ENCODE measurements at places on chromosomes 7 and 10.

- no peak for DNase-seq
Observed at GRCh38 chr7:112779667-112780066, 10.5 kb downstream of the TMEM168 start.

- no peak for DNase-seq
Observed at GRCh38 chr7:34044734-34045353, 139.5 kb downstream of the BMPER start.

DNA sequence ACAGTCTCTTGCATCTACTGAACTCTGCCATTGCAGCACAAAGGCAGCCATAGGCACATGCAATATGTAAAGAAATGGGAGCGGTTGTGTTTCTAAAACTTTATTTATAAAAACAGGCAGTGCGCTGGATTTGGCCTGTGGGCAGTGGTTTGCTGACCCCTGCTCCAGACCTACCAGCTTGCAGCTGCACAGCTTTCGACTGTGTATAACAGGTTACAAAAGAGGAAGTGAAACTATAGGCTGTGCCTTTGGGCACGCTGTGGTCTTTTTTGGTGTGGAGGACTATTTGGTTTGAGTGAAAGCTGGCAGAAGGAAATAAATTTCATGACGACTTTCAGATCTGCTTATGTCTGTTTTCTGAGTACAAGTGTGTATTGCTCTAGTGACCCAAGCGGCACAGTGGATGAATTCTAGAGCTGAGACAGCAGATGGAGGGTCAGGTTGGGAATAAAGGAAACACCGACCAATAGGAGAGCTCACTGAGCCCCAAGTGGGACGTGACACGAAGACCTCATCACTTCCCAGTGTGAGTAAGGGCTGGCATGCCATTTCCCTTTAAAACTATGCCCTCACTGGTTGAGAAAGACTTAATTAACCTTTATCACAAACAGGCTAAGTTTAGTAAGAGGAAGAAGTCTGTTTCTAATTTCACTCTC lies 152.7 kb downstream of the ANK3 start:
- DNase-seq: peak; percentile 64

DNA sequence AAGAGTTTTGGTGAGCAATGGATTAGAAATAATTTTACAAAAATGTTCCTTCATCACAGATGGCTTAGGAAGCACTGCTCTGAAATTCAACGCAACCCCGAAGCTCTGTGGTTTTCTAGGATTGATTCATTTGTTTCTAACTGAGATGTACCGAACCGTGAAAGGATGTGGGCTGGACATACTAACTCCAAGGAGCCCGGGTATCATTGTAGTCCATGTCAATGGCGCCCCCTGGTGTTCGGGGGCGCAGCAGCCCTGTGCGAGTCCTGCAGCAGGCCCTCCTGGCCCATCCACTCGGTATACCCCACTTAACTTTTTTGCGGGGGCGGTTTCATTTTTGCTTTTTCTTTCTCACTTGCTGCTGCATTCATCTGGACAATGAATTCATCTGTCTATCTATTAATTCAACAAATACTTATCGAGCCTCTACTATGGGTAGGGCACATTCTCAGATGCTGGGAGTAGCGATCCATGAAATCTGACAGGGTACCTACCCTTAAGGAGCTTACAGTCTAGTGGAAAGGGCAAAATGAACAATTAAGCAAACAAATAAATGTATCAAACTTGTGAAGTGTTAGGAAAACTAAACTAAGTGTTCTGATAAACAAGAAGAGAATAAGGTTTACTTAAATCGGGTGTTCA lies 25.2 kb upstream of the ITPRID1 start:
- DNase-seq: no peak

DNA sequence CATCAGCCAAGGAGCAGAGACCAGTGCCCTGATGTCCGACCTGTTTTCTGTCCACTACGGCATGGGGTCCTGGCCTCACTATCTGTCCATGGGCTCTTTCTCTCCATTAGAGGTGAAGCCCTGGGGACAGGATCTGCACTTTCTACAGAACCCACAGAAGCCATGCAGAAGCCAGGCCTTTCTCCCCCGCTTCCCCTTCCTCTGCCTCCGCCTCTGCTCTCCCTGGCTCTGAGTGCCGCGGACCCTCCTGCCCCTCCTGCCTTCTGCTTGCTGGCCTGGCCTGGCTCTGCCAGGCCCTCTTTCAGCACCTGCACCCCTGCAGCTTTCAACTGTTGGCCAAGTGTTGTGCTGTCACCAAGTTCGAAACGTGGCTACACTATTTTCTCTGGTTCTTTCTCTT lies 439.8 kb upstream of the ZMIZ1 start:
- no peak for DNase-seq

- DNase-seq: no peak
Observed at GRCh38 chr7:97015756-97016380, 8.8 kb downstream of the DLX5 start.

DNA sequence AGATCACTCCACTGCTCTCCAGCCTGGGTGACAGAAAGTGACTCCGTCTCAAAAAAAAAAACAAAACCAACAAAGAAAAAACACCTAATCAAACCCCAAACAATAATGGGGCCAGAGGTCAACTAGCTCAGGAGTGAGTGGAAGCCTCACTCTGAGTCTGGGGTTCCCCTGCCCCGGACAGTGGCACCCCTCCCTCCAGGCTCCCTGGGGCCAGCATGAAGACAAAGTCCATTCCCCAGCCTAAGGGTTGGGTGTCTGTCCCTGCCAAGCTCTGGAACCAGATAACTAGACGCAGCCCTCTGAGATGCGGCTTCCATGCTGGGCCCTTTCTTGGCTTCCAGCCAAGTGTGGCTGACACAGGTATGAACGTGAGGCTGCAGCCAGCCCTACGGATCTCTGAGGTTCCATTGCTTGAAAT lies 1.7 kb upstream of the FUOM start:
- no peak for DNase-seq

DNA sequence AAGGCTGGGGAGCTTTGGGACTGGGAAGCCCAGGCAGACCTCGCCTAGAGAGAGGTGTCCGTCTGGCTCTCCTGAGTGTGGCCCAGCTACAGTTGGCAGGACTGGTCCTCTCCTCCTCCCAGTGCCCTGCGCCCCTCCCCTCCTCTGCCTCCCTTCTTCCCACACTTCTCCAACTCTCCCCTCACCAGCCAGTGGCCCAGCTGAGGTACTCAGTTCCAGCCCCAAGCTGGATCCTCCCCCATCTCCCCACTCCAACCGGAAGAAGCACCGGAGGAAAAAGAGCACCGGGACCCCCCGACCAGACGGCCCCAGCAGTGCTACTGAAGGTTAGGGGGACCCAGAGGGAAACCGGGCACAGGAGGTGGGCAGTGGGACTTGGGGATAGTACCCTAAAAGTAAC lies 27.7 kb downstream of the GBX1 start:
- no peak for DNase-seq

DNA sequence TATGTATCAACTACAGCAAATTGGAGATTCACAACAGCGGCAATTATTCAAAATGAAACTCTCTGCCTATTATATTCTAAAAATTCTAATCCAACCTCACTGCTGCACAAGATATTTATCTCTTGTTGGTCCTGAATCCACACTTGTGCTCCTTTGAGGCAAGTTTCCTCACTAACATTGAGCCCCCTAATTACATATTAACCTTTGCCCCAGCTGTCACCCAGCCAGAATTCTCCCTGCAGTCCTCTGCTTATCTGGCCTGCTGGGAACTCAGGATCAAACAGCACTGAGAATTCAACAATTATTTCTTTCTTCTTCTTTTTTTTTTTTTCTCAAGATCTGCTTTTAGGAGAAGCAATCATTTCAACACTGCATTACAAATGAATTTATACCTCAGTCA lies 21.5 kb upstream of the PLAC9 start:
- DNase-seq: no peak

GRCh38 chr10:125104559-125104958 lies 55.8 kb downstream of the CTBP2 start:
- DNase-seq: no peak

DNA sequence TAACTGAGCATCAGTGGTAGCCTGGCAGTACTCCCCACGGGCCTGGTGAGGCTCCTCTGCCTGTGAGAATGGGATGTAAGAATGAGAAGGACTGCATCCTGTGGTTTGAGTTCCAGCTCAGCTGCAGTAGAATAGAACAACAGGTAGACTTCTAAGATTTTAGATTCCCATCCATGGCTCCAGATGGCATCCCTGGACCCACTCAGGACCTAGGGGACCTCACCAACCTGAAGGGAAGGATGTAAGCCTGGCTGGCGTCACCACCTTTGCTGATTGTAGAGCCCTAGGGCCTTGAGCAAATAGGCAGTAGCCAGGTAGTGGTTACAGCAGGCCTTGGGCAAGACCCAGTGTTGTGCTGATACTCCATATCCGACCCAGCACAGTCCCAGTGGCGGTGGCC lies 9.6 kb upstream of the AOC1 start:
- no peak for DNase-seq

GRCh38 chr7:5743803-5744202 lies 37.7 kb downstream of the RNF216 start:
- DNase-seq: no peak

GRCh38 chr7:29142021-29142727 lies 4.2 kb downstream of the CPVL start:
- no peak for DNase-seq

DNA sequence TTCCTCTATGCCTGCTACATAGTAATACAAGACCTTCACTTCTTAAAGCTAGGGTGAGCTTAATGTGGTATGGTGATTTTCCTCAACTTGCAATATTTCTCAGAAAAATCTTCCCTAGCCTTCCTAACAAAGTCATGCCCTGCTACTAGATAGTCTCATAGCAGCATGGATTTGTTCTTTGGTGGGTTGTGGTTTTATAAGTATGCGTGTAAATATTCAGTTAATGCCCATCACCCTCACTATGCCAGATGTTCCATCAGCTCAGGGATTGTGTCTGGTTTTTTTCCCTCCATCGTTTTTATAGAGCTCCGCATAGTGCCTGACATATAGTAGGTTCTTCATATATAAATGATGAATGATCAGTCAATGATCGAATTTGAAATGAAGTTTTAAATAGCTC lies 182.8 kb downstream of the CREB5 start:
- no peak for DNase-seq

DNA sequence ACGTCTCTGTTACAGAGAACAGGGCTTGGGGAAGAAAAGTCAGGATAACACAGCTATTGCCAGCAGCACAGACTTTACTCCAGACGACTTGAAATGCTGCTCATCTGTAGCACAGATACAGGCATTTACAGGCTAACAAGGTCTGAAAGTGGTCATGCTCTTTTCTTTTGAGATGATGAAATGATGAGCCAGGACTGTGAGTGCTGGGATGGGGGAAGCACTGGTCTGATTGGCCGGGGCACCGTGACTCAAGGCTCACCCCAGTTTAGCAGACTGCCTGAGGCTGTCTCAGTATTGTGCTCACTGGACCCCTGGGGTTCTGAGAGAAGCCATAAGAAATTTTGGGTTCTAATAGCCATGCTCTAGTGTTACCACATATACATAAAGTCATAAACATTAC lies 12.4 kb downstream of the SMKR1 start:
- no peak for DNase-seq

DNA sequence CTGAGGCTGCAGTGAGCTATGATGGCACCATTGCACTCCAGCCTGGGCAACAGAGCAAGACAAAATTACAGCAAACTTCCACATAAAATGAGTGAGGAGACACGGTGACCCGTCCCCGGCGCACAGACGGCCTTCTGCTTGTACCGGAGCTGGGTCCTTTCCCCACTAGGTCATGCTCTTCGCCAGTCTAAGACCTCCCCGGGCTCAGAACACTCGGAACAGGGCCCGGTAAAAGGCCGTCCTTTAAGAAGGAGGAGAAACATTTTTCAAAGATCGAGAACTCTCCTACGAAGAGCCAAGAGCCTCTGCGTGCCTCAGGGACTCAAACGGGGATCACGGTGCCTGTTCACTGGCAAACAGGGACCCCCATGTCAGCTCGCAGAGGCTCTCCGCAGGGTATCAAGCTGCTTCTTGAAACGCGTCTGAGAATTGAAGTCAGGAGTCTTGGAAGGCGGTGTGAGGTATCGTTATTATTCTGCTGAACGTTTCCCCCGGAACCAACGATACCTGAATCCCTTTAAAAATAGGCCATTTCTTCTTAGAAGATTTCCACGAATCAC lies 9.0 kb downstream of the CARD11 start:
- DNase-seq: no peak

DNA sequence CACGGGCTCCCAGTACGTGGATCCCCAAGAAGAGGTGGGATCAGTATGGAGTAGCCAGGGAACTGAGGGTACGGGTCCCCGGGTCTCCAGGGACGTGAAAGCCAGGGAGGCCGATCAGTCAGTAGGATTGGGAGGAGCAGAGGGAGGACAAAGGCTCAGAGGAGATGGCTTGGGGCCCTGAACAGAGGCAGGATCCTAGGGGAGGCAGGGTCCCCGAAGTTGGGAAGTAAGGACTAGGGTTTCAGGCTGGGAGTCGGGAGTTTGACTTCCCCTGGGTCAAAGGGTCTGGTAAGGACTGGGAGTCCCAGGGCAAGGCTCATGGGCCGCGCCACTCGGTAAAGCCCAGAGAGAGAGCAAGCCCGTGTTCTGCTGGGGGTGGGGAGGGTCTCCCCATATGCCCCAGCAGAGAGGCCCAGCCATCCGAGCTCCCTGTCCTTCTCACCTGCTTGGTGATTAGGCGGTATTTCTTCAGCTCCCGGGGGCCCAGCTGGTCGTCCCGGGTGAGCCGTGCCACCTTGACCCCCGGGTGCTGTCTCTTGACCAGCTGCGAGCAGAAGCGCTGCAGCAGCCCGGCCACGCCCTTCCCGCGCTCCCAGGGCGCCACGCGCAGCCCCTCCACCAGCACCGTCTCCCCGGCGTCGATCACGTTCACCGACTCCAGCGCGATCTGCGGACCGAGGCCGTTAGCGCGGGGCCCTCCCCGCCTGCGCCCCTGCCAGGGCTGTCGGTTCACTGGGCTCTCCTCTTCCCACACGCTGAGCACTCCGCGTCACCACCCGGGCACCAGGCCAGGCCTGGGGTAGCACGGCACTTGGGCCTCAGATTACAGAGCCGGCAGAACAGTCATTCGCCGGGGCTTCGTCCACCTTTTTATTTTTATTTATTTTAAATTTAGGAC lies 7.0 kb downstream of the NAT16 start:
- DNase-seq: no peak

DNA sequence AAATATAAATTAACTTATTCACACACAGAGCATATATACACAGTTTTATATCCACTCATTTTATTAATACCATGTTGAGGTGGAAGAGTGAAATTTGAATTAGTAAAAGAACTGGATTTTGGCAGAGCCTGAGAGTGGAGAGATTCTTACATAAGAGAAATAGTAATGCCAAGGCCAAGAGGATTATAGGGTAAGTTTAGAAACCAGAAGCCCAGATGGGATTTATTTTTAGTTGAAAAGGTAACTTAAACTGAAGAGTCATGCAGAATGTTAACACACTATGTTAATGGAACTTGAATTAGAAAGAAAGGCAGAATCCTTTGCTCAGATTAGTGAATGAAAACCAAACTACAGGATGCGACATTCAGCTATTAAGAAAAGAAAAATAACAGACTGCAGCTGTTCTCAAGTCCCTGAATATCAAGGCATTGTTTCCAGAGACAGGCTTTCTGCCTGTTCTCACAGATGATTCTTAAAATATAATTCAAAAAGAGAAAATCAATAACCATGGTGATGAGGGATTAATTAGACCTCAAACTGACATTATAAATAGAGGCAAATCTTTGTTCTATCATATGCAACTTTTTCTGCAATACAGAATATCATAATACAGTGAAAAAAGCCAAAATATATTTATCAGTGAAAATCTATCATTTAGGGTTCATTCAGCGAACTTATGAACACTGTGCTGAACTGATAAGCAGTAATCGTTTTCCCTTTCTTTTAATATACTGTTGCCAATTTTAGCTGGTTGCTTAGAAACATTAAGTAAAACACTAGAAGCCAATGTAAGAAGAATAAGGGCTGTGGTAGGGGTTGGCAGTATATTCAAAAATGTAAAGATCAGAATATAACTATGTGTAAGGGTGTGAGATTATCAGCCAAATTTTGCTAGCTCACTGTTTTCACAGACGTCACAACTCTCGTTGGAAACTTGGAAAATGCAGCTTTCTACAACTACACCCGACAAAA lies 34.4 kb downstream of the HECTD2 start:
- DNase-seq: no peak

Data from AG09309 (cell line).